ENCODE measurements at places on chromosomes 4 and X. TPM values are rescaled to one million over a fixed set of nuclear protein-coding genes. Genes with fewer than 3 reads are reported as not detected.

The SPIN2A gene
- 0.26 TPM for total RNA-seq

The KCNE5 gene
- 1.3 TPM for total RNA-seq

The GYPB gene
- total RNA-seq = not detected

The TAF7L gene
- not detected for total RNA-seq

The CT45A10 gene
- total RNA-seq = not detected

All from neural progenitor cell (in vitro differentiated cells).